ENCODE measurements at places on chromosomes 2 and 18. TPM values are rescaled to one million over a fixed set of nuclear protein-coding genes. Genes with fewer than 3 reads are reported as not detected.

Gene PLGLB2
- total RNA-seq, result 4.9 TPM

Gene CCDC148
- not detected for total RNA-seq

DNA sequence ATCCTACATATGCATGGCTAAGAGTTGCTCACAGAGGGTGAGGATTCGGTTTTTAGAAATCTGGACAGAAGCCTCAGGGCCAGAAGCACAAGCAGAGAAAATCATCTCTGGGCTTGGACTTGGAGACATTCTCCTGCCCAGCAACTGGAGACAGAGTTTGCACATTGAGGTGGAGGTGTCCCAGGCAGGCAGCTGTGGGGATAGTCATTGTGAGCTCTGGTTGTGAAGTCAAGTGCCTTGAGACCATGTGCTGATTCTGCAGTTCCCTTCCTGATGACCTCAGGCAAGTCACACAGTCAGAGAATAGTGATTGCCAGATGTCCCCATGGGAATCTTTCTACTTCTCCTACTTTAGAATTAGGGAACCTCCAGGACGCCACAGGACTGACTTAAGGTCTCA lies 108.4 kb upstream of the LDAH start:
- H3K4me1 ChIP-seq, result no peaks in the 10 kb centered on the region
- no peaks in the 10 kb centered on the region for H3K27me3 ChIP-seq
- no peak overlapping the region for H3K27ac ChIP-seq

DNA sequence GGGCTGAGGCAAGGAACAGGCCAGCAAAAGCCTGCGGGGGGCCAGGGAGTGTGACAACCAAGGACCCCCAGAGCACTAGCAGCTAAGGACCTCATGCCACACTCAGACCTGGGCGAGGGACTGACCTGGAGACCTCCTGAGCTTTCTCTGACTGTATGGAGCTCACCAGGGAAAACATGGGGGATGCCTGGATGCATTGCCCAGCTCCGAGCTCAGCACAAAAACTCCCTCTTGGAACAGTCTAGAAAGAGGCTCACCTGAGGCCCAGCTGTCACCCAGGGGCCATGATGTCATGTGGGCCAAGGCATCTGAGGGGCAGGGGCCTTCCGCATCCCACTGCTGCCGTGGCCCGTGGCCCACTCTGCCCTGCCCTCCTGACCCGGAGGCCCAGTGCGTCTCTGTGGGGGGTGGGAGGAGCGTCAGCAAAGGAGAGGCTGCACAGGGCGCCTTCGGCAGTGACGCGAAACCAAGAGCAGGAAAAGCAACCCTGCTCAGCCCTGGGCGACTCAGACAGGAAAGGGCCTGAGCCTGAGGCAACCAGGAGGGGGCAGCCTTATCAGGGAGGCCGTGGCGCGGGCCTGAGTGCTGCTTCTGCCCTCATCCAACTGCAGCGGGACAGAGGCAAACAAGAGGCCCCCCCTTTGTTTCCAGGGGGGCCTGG lies 57.3 kb upstream of the ALPP start:
- no peaks in the 10 kb centered on the region for H3K36me3 ChIP-seq
- DNase-seq, result peak; percentile 50

- no peaks in the 10 kb centered on the region for H3K27me3 ChIP-seq
- no peak overlapping the region for H3K27ac ChIP-seq
- no peak for DNase-seq
- no peaks in the 10 kb centered on the region for H3K36me3 ChIP-seq
These were observed 11.7 kb upstream of the CNGA3 start for GRCh38 chr2:98334439-98335078.

- H3K27ac ChIP-seq, result peak overlapping the region; percentile 59
- no peaks in the 10 kb centered on the region for H3K27me3 ChIP-seq
- peaks cover 58% of the 10 kb centered on the region for H3K4me1 ChIP-seq
- no peak for DNase-seq
- H3K4me3 ChIP-seq, result no peak overlapping the region
These were observed 29.1 kb downstream of the UXS1 start for GRCh38 chr2:106165029-106165428.

- no peak overlapping the region for H3K27ac ChIP-seq
- DNase-seq, result no peak
- no peaks in the 10 kb centered on the region for H3K36me3 ChIP-seq
These were observed 559.3 kb upstream of the CDH2 start for GRCh38 chr18:28736223-28736622.

Measured in naive thymus-derived CD4-positive, alpha-beta T cell (primary cell).